ENCODE measurements at places on chromosomes 7 and 10.

DNA sequence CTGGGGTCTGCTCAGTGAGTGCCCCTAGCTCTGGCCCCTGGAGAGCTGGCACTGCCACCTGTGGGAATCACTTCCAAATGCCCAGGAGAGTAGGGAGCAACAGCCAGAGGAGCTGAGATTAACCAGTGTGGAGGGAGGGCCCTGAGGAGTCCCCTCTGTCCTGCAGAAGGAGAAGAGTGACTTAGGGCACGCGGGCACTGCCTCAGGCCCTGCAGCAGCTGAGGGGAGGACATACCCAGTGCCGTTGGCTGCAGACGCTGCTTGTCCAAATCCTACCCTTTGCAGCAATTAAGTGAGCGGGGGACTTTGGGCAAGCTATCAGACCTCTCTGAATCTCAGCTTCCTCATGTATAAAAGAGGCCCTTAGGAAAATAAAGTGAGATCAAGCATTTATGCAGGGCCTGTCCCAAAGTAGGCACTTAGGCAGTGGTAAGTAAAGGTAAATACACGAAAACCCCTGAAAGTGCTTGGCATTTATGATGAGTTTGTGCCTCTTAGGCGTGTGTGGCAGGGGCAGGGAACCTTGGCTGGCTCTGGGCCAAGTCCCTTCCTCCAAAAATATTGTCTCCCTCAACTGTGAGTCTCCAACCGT lies 16.9 kb downstream of the PRF1 start:
- DNase-seq = peak; percentile 39

DNA sequence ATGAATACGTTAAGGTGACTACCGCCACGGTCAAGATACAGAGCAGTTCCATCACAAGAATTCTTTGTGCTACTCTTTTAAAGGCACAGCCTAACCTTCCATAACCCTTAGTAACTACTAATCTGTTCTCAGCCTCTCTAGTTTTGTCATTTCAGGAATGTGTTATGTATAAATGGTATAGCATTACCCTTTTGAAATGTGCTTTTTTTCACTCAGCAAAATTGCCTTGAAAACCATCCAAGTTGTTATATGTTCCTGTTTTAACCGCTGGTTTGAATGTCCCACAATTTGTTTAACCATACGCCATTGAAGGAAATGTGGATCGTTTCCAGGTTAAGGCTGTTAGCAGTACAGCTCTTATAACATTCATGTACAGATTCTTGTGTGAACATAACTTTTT lies 32.0 kb downstream of the WAC start:
- DNase-seq = no peak

GRCh38 chr7:66190504-66190857 lies 14.7 kb upstream of the TPST1 start:
- DNase-seq = no peak

- DNase-seq = no peak
Observed at GRCh38 chr7:90626013-90626412, 29.9 kb downstream of the CDK14 start.

GRCh38 chr7:151057989-151058780 lies 488 bp upstream of the CDK5 start:
- DNase-seq = peak; percentile 99

- DNase-seq = no peak
Observed at GRCh38 chr10:68135362-68135761, 26.1 kb downstream of the MYPN start.

DNA sequence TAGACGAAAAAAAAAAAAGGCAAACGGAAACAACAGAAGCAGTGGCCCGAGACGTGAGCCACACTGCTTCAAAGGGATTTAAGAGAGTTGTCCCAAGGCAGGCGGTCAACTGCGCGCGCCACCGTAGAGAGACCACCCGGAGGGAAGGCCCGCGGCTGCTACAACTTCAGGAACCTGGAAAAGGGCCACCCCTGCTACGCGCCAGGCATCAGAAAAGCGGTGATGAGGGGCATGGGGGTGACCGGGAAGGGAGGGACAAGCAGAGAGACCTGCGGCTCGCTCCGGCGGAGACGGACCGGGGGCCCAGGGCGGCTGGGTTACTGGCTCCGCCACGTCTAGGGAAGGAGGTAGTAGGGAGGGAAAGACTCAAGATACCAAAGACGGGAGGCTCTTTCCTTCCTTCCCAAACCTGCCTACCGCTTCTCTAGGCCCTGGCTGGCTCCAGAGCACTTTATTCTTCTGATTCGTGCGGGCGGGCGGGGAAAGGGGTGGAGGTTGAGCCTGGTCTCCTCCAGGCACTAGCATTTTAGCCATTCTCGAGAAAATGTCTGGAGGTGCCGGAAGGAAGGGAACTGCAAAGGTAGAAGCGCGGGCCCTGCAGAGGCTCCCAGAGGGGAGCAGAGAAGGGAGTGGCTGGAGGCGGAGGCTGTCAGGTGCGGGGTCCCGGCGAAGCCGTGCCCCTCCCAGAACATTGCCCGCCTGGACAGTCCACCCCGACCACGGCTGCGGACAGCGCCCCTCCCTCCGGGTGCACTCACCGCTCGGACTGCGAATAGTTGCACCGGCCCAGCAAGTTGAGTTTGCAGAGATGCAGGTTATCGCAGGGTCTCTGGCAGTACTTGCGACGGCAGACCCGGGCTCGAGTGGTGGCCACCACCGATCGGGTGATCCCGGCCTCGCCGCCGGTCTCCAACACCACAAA lies 993 bp downstream of the ZC3HAV1 start:
- peak; percentile 73 for DNase-seq

DNA sequence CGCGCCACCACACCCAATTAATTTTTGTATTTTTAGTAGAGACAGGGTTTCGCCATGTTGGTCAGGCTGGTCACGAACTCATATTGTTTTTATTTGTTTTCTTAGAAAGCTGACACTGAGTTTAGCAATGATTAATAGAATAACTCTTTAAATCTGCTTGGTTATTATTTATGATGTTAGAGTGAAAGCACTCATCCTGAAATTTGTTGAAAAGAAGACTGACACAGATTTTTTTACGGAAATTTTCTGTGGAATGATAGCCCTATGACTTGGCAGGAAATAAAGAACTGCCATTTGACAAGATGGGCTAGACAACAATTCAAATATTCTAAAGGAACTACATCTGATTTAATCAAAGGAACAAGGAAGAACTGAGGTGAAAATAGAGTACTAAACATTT lies 4.3 kb upstream of the GSAP start:
- no peak for DNase-seq

DNA sequence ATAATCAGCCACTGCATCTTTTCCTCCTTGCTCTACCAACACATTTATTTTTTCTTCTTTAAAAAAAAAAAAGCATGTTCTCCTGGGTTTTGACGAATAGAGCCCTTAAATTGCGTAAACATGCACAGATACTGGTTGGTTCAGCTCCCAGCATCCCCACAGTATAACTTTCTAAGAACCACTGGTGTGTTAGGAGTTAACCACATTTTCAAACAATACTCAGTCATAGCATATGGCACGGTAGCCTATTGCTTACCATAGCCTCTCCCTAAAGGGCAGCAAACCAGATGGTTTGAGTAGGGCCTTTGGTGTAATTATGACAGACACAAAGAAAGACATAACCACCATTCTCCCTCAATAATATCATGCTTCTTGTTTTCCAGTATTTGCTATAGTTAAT lies 145.0 kb downstream of the LRRC4 start:
- no peak for DNase-seq

DNA sequence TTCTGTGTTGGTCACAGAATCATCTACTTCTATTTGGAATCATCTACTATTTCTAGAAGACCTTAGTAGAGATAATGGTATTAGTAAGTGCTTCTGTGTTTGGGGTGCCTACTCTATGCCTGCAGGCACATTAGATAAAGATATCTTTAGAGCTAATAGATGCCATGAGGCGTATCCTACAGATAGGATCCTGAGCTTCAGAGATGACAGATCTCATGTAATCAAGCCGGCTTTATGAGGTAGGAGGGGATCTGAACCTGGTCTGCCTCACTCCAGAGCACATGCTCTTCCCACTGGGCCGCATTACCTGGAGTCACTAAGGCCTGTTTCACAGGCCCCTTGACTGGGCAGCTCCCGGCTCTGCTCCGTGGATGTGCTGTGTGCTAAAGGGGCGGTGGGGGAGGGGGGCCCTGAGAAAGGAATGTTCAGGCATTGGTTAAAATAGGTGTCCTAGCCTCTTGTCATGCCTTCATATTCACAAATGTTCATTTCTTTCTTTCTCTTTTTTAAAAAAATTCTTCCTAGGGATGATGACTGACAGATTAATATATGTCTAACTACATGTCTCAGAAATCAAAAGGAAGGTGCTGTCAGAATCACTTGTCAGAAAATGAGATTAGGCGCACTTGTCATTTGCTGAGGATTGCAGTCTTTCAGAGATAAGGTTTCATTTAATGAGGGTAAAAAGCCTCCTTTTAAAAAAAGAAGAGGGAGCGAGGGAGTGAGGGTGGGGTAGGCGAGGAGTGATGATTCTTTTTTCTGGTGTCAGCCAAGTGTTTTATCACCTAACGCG lies 458.0 kb upstream of the GALNT17 start:
- DNase-seq = no peak

GRCh38 chr10:11551916-11552602 lies 59.4 kb downstream of the USP6NL start:
- no peak for DNase-seq

DNA sequence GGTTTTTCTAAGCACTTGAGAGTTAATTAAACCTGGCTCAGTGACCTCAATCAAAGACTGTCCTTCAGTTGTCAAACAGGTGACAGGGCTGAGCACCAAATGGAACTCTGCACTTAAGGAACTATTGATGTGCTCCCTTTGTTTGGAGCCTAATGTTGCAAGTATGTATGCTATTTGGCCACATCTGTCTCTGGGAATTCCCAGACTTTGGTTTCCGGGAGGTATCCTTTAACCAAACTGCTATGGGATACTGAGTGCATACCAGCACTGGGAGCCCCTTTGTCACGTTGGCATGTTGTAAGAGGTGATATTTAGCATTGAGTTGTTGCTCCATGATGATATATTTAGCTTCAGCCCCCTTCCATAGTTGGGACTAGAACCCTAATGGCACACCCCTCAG lies 25.2 kb downstream of the ASZ1 start:
- DNase-seq = no peak

DNA sequence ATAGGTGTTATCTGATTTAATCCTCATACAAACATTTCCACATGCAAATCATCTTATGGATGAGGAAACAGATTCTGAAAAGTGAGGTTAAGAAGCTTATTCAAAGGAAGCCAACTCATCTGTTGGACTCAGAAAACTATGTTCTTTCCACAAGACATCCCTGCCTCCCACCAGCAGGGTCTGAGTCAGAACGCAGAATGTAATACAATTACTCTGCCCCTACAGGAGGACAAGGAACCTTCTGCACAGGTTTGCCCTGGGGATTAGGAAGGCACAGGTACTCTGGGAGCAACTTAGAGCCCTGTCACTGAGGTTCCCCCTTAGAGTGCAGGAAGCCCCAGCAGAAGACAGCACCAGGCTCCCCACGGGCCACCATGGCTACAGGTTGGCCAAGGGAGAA lies 255.7 kb downstream of the TNS3 start:
- DNase-seq = no peak

- no peak for DNase-seq
Observed at GRCh38 chr7:106772655-106773108, 92.4 kb upstream of the PIK3CG start.

GRCh38 chr10:131673396-131673795 lies 227.4 kb upstream of the PPP2R2D start:
- DNase-seq = no peak

DNA sequence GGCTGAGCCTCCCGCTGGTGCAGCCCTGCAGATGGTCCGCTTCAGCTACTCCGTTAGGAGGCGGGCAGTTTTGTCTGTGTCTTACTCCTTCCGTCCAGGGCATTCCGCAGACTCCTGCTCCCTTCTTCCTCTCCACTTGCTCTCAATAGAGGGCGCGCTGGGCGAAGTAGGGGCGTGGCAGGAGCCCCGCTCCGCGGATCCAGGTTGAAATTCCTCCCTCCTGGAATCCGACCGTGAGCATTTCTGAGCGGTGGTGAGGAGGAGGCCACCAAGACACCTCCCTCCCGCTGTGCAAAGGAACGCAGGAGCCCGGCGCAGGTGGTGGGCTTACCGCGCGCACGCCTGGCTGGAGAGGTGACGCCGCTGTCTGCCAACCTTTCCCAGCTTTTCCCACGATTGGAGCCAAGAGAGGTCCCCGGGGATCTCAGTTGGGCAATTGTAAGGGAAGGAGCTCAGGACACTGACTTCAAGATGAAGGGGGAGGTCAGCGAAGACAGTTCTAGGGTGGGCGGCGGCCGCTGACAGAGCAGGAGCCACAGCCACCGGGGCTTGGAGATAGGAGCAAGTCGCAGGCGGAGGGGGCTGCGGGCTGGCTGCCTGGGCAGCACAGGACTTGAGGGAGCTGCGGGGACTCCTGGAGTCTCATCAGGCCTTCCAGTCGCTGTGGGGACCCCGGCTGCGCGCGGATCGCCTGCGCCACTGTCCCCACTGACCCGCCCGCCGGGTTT lies 1011.3 kb downstream of the XPNPEP1 start:
- no peak for DNase-seq

GRCh38 chr7:141409801-141410329 lies 141.3 kb upstream of the AGK start:
- DNase-seq = no peak

DNA sequence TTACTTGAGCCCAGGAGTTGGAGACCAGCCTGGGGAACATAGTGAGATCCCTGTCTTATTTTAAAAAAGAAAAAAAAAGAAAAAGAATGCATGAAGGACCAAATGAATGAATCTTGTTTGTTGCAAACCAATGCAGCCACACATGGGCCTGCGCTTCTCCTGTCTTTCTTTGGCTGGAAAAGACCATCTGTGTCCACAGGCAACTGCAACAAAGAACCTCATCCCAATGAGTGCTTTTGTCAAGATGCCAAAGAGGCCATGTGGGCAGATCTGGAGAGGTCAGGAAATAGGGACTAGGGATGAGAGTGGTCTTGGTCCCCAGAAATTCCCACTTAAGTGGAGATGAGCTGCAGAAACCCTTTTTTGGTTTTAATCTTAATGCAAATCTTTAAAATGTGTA lies 49.8 kb upstream of the DUSP5 start:
- peak; percentile 16 for DNase-seq

- no peak for DNase-seq
Observed at GRCh38 chr10:29748109-29748650, 113.4 kb upstream of the SVIL start.

DNA sequence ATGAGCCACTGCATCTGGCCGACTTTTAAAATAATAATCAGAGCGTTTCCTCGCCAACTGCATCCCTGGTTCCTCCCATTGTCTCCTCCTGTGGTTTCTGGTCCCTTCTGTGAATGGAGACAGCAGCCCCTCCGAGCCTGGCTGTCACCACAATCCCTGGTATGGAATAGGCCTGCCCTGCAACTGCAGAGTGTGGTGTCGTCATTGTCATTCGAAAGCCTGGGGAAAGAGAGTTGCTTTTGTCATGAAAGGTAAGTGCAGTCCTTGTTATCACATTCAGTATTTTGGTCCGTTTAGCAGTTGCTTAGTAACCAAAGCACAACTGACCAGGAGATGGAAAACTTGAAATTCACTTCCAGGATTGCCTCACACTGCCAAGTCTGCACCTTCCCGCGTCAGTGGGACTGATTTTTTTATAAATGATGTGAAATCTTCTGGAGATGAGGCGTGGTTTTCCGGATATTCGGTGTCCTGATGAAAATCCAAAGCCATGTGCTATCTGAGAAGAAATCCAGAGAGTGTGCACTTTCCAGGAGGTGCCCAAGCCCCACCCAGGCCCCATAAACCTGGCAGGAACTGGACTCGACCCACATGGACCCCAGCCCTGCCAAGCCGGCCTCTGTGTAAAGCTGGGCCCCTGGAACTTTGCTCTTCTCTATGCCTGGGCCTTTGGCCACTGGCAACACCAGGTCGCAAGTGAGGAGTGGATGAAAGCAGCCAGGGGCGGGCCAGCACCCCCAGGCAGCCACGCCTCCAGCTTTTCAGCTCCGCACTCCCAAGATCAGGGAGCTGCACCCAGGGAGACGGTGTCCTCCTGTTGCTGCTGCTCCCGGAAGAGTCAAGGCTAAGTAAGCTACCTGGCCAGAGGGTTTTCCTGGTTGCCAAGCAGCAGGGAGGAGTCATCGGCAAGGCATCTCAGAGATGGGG lies 133.7 kb upstream of the SH2B2 start:
- DNase-seq = no peak

Measured in activated effector memory CD4-positive, alpha-beta T cell treated with anti-CD3 and anti-CD28 coated beads, Interleukin-2, amount 50 U/mL, for 16 hours (primary cell).